ENCODE measurements at places on chromosomes 11 and 22.
A peak's percentile ranks its signal among the peaks of the same experiment; 100 is the strongest.

DNA sequence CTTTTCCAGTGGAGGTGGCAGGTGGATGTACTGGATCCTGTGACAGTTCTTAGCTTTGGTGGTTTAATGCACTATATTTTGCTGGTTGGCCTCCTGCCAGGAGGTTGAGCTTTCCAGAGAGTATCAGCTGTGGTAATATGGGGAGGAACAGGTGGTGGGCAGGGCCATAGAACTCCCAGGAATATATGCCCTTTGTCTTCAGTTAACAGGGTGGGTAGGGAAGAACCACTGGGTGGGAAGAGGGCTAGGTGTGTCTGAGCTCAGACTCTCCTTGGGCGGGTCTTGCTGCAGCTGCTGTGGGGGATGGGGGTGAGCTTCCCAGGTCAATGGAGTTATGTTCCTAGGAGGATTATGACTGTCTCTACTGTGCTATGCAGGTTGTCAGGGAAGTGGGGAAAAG is 203.8 kb downstream of the DLG2 start:
- no peak for DNase-seq

DNA sequence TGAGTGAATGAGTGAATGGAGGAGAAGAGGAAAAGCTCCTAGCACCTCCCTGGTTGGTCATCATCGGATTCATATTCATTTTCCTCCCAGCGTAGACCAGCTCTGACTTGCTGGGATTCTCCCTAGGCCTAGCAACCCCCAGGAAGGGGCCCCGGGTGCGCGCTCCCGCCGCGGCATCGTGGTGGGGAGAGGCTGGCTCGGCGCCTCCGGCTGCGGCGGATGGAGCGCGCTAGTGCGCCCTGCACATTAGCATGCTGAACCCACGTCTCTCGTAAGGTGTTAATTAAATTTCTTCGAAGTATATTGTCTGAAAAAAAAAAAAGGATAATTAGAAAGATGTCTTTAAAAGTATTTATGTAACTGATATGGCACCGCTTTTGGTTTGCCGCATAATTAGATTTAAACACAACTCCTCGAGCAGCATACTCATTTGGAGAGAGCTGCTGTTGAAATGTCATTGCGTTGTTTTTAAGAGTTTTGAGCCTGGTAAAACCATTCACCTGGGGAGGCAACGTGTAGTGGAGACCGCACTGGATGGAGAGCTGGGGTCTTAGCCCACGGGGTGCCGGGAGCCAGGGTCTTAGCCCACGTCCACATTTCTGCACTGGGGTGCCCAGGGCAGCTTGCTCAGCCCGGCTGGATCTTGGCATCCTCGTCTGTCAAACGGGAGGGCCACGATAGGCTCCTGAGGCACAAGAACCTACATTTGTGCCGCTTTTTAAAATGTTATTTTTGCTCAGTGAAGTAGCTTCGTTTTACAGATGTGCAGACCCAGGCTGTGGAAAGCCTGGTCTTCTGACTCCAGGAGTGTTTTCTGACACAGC is 21.8 kb downstream of the MPPED1 start:
- DNase-seq: no peak

GRCh38 chr11:12137005-12137690 is 26.8 kb downstream of the MICAL2 start:
- DNase-seq: no peak

- no peak for DNase-seq
Measured at GRCh38 chr11:129932381-129933067, 37.1 kb upstream of the NFRKB start.

DNA sequence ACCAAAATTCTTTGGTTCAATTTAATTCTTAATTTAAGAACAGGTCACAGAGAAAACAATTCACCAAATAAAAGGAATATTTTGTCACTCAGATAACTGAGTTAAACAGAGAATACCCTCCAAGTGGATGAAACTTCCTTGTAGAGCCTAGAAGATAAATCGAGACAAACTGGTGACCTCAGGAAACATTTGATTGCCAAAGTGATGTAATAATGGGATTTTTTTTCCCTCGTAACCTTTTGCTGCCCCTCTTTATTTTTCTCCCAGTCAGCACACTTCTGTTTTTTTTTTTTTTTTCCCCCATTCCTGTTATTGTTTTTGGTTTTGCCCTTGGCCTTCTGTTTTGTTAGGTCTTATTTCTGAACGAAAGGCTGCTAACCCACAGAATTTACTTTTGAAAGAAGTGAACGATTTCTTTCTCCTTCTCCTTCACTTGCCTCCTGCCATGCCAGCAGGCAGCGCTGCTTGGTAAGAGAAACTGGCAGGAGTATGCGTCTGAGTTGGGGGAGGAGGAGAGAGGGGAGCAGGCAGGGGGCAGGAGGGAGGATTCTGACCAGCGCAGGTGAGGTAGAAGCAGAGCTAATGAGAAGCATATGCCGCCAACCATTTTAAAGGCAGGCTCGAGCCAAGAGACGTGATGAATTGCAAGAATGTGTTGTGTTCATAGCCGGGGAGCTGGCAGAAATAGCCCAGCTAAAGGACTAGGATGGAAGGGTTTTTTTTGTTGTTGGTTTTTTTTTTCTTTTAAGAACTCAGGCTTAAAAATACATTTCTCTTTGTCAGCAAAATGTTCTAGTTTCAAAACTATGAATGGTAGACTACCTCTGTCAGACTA is 121.9 kb upstream of the MTMR2 start:
- no peak for DNase-seq

- no peak for DNase-seq
Measured at GRCh38 chr22:42805016-42805997, 51.8 kb downstream of the ARFGAP3 start.

DNA sequence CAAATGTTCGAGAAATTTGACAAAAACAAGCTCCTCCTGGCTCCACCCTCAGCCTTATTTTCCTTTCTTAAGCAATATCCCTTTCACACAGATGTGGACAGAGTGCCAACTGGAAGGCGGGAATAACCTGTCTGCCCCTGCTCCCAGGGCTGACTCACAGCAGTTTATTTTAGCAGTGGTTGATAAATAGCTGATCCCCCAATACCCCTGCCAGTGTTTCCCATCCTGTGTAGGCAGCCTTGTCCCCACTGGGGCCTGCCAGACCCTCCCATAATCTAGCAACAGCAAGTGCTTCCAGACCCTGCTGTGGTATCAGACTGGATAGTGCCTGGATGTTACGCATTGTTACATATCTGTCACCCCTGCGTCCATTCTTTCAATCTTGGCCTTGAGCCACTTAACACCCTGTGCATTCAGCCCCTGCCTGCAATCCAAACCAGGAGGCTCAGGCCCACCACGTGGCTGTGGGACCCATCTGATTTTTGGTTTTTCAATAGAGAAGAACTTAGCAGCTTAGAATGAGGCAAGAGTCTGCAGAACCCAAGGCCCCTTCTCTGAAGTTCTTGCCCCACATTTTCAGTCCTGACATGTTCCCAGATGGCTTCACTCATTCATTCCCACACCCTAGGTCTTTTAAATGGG is 53.7 kb downstream of the PARVA start:
- DNase-seq: no peak

GRCh38 chr22:29062286-29062821 is 723 bp upstream of the C22orf31 start:
- no peak for DNase-seq

DNA sequence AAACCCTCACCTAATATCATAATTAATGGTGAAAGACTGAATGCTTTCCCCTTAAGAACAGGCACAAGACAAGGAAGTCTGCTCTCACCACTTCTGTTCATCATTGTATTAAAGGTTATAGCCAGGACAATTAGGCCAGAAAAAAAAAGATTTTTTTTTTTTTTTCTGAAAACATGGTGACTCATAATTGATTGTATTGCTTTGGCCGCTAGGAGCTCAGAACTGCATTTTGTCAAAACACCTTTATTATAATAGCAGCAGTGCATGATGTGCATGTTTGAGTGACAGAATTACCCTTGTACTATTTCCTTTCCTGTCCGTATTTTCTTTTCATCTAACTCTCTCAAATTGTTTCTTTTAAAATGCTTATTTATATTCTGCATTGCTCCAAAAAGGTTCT is 98.1 kb downstream of the RNF169 start:
- no peak for DNase-seq

GRCh38 chr11:44057340-44057739 is 8.7 kb upstream of the ACCS start:
- no peak for DNase-seq

DNA sequence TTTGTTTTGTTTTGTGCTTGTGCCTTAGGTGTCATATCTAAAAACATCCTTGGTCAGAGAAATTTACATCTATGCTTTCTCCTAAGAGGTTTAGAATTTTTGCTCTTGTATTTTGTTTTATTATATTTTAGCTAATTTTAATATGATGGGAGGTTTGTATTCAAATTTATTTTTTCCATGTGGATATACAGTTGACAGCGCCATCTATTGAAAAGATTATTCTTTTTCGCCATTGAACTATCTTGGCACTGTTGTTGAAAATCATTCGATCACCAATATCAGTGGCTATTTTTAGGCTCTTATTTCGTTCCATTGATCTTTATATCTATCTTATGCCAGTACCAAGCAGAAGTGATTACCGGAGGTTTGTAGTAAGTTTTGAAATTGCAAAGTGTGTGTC is 510.3 kb downstream of the BRD1 start:
- DNase-seq: no peak

DNA sequence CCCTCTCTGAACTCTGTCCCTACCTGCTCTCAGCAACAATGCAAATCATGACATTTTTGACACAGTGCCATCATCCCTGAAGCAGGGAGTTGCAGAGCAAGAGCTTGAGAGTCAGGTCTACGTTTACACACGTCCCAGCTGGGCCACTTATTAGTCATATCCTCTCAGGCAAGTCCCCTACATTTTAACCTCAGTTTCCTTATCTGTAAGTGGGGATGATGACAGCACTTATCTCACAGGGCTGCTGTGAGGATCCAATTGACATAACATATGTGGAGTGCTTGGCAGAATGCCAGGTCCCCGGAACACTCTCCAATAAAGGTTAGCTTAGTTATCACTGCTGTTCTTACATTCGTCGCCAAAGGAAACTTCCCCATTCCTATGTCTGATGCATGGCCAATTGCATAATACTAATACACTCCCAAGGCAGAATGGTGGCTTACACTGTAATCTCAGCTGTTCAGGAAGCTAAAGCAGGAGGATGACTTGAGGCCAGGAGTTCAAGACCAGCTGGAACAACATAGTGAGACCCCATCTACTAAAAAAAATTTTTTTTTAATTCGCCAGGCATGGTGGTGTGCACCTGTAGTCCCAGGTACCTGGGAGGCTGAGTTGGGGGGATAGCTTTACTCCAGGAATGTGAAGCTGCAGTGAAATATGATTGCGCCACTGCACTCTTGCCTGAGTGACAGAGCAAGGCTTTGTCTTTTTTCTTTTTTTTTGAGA is 16.6 kb downstream of the ASCC2 start:
- no peak for DNase-seq

GRCh38 chr11:76380159-76380976 is 564 bp downstream of the THAP12 start:
- DNase-seq: peak; percentile 30

GRCh38 chr11:102891736-102892135 is 17.0 kb upstream of the MMP12 start:
- DNase-seq: no peak

- no peak for DNase-seq
Measured at GRCh38 chr22:36331912-36332622, 55.7 kb downstream of the MYH9 start.

GRCh38 chr11:34910817-34911216 is 5.4 kb downstream of the APIP start:
- DNase-seq: no peak

DNA sequence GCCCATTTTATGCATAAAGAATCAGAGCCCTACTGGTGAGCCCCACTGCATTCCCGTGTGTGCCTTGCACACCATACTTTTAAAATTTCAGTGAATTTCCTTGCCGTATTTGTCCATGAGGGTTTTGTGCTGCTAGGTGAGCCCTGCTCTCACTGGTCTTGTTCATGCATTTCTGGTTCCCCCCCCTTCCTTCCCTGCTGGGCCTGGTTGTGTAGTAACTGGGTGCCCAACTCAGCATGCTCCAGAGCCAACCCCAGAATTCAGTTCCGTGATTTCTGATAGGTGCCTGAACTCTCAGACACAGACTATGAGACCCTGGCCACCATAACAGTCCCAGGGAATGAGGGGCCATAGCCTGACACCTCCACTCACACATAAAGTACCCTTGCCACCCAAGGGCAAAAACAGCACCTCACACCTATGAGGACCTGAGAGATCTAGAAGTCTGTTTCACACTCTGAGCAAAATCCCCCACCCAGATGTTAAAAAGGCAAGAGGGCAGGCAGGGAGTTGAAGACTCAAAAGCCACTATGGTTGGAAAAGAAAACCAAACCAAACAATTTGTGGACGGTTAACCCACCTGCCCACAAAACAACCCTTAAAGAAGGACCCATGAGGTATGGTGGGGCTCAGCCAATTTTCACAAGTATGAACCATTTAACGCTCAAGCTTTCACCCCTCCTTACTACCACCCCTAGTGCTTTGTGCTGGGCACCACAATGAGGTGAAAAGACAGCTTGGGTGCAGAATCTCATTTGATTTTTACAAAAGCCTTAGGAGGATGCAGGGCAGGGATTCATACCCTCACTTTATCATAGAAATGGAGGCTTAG is 16.8 kb upstream of the IL10RA start:
- DNase-seq: no peak

GRCh38 chr11:130561441-130561881 is 113.0 kb downstream of the ADAMTS15 start:
- no peak for DNase-seq

- no peak for DNase-seq
Measured at GRCh38 chr11:113849713-113850112, 25.7 kb downstream of the USP28 start.

DNA sequence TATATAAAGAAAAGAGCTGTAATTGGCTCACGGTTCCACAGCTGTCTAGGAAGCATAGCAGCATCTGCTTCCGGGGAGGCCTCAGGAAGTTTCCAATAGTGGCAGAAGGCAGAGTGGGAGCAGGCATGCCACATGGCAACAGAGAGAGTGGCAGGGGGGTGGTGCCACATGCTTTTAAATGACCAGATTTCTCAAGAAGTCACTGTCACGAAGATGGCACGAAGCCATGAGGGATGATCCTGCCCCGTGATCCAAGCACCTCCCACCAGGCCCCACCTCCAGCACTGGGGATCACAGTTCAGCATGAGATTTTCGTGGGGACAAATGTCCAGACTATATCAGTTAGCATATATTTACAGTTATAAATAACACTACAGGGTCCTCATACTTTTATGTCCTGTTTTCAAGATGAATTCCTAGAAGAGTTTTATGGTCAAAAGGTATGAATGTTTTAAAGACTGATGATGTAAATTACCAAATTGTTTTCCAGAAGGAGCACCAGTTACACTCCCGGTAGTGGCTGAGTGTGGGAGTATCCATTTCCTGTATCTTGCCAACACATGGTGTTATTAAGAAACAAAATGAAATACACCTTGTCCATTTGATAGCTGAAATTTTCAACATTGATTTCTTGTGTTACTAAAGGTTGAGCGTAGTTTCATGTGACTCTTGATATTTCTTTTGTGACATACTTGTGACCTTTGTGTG is 19.2 kb downstream of the FAM118A start:
- no peak for DNase-seq
